ENCODE measurements at places on chromosomes 7 and 10.

- no peak for DNase-seq
Measured at GRCh38 chr7:131625817-131626372, 69.5 kb upstream of the PODXL start.

DNA sequence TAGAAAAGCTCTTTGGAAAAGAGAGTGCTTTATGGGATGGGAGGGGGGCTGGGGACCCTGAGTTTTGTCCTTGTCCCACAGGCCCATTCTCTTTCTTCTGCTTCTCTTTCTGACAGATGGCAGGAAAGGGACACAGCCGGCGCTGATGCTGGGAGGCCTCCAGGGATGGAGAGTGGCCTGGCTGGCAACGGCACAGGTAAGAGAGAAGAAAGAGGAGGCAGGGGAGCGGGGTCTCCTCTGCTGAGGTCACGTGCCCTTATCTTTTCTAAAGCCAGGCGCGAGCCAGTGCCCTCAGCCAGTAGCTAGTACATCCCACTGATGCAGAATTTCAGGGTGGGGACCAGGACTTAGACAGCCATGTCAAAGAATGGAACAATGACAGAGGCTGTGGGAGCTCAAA, 9.2 kb downstream of the ZNF775 start:
- DNase-seq: no peak

DNA sequence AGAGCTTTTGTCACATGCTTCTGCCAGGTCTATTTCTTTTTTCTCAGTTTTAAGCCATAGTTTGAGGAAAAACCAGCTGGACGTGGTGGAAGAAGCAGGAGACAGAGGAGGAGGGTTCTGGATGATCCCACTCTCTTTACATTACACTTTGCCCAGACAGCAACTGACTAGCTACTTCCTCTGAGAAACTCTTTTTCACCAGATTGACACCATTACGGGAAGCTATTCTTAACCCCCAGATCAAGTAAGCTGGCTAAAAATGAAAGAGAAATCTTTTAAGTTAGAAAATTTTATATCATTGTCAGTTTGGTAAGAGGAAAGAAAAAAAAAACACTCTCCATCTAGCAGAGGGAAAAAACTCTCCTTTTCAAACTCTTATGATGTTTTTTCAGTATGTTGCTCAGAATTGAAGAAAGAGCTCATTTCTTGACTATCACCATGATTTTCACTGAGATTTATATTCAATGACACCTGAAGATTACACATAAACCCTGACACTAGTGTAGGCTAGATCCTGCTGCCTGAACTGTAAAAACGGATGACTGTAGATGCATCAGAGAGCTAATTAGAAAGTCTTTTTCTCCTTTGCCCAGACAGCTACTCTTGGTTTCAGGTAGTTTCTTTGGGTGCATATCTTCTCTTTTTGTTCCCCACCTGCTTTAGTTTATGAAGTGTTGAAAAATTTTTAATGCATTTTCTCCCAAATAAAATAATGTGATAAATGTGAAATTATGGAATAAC, 203.1 kb downstream of the TFEC start:
- no peak for DNase-seq

DNA sequence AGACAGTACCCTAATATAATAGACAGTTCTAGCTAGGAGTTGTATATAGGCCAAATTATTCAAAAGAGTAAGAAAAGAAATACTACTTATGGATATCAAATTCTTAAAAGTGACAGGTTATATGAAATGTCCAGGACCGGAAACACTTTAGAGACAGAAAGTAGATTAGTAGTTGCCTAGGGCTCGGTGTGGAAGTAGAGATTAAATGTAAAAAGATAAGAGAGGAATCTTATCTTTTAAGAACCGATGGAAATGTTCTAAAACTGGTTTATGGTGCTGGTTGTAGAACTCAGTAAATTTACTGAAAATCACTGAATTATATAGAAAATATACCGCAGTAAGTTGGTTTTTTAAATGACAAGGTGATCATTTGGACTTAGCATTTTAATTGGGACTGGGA, 147.5 kb upstream of the ASAH2 start:
- DNase-seq: no peak

DNA sequence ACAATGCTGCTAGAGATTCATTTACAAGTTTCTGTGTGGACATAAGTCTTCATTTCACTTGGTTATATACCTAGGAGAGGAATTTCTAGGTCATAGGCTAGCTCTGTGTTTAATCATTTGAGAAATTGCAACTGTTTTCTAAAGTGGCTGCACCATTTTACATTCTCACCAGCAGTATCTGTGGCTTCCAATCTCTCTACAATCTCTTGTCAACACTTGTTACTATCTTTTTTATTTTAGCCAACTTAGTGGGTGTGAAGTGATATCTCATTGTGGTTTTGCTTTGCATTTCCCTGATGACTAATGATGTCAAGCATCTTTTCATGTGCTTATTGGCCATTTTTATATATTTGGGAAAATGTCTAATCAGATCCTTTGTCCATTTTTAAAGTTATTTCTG, 53.0 kb upstream of the DRGX start:
- no peak for DNase-seq

- no peak for DNase-seq
Measured at GRCh38 chr10:97483506-97483905, 14.7 kb downstream of the MMS19 start.

DNA sequence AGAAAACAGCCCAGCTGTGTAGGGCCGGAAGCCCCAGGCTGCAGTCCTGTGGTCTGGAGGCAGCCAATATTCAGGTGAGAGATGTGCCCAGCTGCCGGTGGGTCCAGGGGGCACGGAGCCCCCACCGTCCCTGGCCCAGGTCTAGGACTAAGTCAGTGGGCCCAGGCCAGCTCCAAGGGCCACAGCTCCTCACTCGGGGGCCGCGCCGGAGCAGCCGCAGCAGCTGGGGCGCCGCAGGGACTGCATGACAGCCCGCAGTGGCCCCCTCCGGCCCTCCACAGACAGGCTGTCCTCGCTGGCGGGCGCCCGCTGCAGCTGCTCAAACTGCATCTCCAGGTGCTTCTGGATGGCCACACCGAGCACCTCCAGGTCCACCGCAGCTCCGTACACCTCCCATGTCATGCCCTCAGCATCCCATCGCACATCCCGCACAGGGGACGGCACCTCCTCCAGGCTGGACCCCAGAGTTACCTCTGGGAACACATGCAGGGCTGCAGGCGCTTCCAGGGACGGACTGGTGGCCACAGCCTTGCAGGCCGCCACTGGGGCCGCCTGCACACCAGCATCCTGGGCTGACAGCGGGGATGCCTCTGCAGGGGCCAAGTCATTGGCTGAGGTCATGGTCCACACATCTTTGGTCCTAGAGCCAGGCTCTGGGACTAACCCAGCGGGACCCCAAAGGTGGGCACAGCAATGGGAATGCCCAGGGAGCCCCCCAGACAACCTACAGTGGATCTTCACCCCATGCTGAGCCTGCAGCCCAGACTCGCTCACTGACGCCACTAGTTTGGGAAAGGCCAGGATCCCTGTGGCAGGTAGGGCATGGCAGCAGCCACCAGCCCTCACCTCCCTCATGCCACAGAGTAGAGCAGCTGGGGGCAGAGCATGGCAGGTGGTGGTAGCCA, 7.0 kb downstream of the GPRIN2 start:
- peak; percentile 2 for DNase-seq

DNA sequence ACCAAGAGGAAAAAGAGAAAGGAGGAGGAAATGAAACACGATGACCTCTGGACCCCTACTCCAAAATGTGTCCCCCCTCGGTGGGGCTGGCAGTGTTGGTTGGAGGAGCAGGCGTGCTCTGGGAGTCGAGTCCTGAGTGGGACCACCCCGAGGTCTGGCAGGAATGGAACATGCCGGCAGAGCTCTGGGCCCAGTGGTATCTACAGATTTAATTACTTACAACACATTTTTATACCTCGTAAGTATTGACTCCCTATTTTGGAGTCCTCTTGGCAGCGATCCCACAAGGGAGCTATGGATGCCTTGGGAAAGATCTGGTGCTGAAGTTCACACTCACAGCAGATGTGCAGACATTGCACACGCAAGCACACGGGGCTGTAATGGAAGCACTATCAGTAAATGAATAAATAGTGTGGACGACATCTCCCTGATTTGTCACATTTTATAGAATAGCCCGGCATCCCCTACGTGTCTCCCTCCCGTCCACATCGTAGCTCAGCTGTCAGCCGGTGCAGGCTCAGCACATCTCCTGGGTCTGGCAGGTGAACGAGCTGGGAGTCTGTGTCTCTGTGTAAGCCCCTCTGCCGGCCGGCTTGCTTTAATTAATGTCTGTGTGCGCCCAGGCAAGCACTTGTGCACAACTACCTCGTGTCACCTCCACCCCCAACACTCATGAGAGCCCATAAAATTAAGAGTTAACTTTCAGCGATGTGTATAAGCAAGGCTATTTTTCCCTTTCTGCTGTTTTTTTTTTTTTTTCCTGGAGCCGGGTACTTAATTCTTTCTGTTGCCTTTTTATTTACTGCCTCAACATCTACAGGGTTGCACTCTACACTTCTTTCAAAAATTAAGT, 603.2 kb downstream of the LRMDA start:
- DNase-seq: no peak

DNA sequence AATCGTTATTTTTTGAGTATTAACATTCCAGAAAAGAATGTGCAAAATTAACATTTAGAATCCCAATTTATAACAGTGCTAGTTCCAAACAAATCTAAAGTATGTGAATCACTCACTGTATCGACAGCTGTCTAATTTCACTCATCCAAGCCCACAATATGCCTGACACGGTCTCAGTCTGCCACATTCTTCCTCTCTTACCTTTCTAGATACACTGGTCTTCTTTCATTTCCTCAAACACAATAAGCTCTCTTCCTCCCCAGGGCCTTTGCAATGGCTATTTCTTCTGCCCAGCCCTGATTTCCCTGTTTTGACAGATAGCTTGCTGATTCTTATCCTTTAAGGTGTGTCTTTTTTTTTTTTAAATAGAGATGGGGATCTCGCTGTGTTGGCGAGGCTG, 48.8 kb downstream of the UBE2H start:
- DNase-seq: no peak

GRCh38 chr7:114988026-114988425, 66.1 kb downstream of the MDFIC start:
- no peak for DNase-seq

GRCh38 chr10:112875476-112876267, 74.4 kb upstream of the TCF7L2 start:
- DNase-seq: peak; percentile 4

- no peak for DNase-seq
Measured at GRCh38 chr7:1045069-1046063, 1.0 kb downstream of the GPR146 start.

- no peak for DNase-seq
Measured at GRCh38 chr7:42735081-42735480, 176.8 kb downstream of the C7orf25 start.

DNA sequence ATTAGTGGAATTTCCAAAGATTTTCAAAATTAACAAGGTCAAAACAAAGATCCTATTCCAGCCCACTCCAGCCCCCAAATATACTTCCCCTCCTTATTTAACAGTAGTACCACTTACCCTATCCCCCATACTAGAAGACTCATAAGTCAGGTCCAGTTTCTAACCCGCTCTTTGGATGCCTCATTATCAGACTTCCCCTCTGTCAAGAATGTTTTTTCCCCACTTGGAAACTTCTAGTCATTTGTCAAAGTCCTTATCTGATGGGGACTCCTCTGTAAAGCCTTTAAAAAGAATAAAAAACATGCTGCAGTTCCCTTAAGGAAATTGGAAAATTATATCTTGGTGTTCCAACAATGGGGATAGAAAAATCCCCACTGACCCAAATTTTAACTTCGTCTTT, 70.1 kb downstream of the IMMP2L start:
- no peak for DNase-seq

DNA sequence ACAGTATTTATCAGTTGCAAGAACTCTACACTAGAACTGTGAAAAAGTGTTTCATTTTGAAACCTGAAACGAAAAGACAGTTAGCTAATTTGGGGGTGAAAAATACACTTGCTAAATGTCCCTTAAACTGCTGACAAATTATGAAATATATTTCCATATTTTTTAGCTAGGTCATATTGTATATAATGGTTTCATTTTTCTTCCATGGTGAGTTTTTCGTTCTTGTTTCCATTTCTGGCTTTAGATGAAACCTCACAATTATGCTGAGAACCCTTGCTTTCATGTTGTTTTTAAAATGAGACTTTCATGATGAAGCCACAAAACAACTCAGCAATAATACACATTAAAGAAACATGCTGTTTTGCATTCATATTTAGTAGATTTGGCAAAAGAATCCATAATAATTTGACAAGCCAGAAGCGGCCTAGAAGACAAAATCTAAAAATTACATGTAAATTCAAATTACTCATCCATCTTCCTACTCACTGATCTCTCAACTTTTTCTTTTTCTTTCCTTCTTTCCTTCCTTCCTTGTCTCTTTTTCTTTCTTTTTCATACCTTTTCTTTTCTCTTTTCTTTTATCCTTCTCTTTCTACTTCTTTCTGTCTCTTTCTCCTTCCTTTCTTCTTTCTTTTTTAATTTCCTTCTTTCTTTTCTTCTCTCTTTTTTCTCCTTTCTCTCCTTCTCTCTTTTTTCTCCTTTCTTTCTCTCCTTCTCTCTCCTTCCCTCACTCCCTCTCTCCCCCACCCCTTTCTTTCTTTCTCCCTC, 46.5 kb upstream of the ITGB8 start:
- DNase-seq: no peak

DNA sequence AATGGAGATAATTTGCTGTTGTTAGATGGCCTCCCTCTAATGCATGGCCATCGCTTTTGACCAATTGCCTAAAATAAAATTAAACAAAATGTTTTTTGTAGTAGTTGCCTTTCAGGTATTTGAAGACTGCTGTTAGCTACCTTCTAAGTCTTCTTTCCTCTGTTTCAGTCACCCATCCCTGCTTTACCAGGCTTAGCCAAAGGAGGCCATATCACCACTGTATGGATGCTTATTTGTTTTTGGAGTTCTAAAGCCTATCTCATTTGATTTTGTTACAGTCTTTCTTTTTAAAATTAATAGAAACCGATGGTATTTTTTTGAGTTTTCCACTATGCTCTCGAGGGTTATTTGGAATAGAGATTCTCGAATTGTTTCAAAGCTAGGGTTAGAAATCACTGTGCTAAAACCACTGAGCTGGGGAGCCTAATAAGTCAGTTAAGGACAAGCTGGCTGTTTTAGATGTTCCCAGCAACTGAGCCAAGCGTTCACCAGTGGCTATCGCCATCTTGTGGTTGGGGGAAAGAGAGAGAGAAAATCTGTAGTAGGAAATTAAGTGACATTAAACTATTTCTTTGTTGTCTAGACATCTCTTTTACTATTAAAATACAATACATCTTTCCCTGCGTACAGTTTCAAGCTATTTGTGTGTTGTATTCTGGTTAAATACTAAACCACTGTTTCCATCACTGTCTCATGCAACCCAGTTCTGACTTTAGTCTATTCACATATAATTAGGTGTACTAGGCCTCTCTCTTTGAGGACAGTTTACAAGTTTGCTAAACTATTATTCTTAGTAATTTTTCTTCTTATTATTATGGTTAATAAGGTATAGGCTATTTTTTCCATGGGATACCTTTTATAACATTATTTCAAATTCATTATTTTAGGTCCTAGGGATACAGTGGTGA, 52.2 kb downstream of the GPR158 start:
- DNase-seq: peak; percentile 17

- no peak for DNase-seq
Measured at GRCh38 chr10:19049567-19049966, 966 bp downstream of the MALRD1 start.

GRCh38 chr10:92695679-92696605, 6.2 kb downstream of the HHEX start:
- no peak for DNase-seq

Data from activated CD4-positive, alpha-beta T cell treated with anti-CD3 and anti-CD28 coated beads for 48 hours (primary cell).